Fibroblast of the aortic adventitia (primary cell): ENCODE measurements at places on chromosomes 5 and 9. TPM values are rescaled to one million over a fixed set of nuclear protein-coding genes. Genes with fewer than 3 reads are reported as not detected.
A peak's percentile ranks its signal among the peaks of the same experiment; 100 is the strongest.

The PCDHGB7 gene
- 16.7 and 22.1 TPM in 2 replicates for total RNA-seq

The C5orf52 gene
- not detected in 2 replicates for total RNA-seq

The ABITRAM gene
- total RNA-seq: 16.3 and 22.0 TPM in 2 replicates

- DNase-seq: no peak
Measured at GRCh38 chr5:94480486-94480885, 137.9 kb downstream of the KIAA0825 start.

GRCh38 chr9:127185931-127186781 is 63.7 kb upstream of the ANGPTL2 start:
- peak; percentile 99 for DNase-seq

- DNase-seq: no peak
Measured at GRCh38 chr5:25619273-25619672, 974.5 kb upstream of the CDH10 start.

GRCh38 chr5:989961-990530 is 18.6 kb upstream of the NKD2 start:
- no peak for DNase-seq

DNA sequence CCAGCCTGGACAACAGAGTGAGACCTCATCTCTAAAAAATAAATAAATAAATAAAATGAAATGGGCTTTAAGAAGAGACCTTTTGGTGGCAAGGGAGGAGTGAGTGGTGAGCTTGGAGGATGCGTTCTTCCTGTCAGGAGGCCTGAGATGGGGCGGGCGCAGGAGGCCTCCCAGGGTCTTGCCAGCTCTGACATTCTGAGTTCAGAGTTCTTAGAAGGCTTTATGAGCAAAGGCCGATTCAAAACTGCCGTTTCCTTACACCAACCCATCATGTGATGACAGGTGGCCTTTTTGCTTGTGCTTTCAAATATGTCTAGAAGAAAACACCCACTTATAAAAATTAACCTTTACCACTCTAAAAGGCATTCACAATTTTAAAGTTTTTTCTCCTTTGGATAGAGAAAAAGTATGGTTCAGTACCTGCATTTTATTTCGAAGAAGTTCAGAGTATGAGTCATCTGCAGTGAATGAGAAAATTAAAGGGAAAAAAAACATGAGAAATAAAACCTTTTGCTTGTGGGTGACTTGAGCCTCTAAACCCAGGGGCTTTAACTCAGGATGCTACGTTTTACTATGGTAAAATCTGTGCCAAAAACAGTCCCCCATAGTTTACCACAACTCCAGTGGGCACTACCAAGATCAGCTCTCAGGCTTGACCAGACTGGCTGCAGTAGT is 157.4 kb upstream of the OTULINL start:
- DNase-seq: no peak

DNA sequence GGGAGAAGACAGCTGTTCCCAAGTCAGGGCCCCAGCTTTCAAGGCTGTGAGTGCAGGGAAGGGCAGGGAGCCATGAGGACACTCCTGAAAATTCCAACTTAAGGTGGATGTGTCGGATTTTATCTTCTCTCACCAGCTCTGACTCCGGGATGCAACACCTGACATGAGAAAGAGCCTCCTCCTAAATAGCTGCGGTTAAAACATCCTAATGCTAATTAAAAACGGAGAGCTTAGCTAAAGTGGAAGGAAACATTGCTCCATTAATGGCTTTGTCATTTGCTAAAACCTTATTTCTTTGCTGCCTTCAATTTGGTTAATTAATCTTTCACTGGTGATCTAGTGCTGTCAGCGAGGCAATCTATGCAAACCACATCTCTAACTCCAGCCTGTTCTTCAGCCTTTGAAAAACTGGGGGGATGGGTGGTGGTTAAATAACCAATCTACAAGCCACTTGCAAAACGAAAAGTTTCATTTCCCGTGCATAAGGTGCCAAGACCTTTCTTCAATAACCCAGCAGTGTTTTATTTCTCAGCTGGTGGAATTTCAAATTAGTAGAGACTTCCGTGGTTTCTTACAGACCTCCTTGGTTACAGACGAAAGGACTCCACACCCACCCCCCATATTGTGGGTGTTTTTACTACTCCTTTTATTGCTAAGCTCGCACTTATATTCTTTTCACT is 379.6 kb downstream of the MLLT3 start:
- DNase-seq: no peak

DNA sequence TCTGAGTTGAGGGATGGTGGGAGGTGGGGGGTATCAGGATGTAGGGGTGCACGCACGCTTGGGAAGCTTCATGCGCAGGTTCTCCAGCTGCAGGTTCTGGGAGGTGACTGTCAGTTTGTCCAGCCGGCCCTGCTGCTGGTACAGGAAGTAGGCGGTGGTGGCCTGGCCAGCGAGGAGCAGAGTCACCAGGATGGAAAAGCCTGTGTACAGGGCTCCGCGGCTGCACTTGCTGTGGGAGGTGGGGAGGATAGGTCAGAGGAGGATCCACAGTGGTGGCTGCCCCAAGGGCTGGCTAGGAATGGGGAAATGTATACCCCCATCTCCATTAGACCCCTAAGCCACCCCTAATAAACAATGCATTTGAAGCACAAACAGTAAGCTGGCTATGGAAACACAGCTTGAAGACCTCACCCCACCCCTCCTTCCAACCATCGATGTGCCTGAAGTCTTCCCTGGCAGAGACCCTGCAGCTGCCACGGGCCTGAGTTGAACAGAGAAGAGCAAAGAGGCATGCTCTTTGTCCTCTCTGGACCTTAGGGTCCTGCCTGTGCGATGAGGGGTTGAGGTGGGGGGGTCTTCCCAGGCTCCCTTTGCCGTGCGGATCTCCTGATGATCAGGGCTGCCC is 5.5 kb downstream of the CD74 start:
- DNase-seq: no peak

GRCh38 chr5:76669245-76669644 is 46.0 kb upstream of the F2RL2 start:
- DNase-seq: no peak

GRCh38 chr9:126702151-126703001 is 88.6 kb downstream of the LMX1B start:
- DNase-seq: no peak

- DNase-seq: no peak
Measured at GRCh38 chr5:73186976-73187375, 14.0 kb downstream of the TMEM174 start.

GRCh38 chr9:5825223-5825622 is 7.7 kb downstream of the ERMP1 start:
- no peak for DNase-seq
